ENCODE measurements at places on chromosomes 13 and 19.

- no peak for DNase-seq
Measured at GRCh38 chr13:67549331-67549730, 319.2 kb upstream of the PCDH9 start.

GRCh38 chr19:39582891-39583625 lies 19.3 kb upstream of the LGALS13 start:
- peak; percentile 40 for DNase-seq

GRCh38 chr19:30227012-30227621 lies 145.1 kb upstream of the ZNF536 start:
- DNase-seq = no peak

GRCh38 chr19:8239528-8240273 lies 30.5 kb downstream of the CERS4 start:
- DNase-seq = no peak

DNA sequence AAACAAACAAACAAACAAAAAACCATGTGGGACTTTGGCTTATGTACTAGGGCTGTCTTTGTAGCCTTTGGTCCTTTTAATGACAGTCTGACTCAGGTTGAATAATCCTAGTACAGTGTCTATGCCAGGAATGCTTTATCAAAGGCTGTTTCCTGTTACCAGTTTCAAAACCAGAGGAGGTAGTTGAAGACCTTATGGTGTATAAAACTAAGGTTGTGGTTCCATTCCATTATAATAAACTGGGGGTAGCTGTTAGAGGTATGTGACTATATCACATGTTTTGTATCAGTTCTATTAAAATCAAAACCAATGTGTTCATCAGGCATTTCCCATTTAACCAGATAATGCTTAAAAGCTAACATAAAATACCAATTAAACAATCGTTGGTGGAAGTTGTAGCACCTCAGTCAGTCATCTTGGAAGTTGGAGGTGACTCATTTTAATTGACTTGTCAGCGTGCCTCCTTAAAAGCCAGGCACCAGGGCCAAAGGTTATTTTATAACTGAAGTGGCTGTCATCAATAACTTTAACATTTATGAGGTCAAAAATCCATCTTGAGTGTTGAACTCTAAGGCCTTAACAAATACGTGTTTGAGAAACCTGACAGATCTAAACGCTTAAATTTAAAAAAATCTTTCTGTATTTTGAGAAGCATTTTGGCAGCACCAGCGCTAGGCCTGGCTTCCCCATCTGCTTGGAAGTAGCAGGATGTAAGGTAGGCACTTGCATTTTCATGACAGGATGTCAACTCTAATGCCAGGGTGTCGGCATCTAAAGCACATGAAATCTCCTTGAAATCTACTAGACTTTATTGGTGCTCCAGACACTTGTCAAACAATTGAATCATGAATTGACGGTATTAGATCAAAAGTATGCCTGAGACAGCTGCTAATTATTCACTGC lies 162.5 kb downstream of the LMO7 start:
- DNase-seq = peak; percentile 15

GRCh38 chr13:23960566-23961156 lies 63.4 kb upstream of the C1QTNF9B start:
- no peak for DNase-seq

DNA sequence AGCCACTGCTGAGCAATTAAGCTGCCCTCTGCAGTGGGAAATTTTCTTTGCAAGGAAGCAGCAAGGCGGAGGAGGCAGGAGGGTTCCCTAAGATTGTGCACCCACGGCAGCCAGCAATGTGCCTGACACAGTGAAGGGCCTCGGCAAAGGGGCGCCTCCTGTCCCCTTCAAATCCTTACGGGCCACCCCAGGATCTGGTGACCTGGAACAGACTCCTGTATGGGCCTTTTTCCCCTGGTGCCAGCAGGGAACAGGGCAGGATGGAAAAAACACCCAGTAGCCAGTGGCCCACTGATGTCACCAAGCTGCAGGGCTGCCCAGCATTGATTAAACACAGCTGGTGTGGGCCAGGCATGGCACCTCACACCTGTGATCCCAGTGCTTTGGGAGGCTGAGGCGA lies 86.7 kb downstream of the GNG7 start:
- DNase-seq = no peak

DNA sequence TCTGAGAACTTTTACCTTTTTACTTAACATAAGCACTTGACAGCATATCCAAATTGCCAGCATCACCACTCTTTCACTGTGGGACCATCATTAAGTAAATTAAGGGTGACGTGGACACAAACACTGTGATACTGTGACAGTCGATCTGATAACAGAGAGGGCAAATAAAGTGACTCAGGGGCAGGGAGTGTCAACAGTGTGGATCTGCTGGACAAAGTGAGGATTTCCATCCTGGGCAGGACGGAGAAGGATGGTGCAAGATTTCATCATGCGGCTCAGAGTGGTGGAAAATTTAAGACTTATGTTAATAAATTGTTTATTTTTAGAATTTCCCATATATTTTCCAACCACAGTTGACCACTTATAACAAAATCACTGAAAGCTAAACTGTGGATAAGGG lies 60.0 kb upstream of the WDFY2 start:
- no peak for DNase-seq

DNA sequence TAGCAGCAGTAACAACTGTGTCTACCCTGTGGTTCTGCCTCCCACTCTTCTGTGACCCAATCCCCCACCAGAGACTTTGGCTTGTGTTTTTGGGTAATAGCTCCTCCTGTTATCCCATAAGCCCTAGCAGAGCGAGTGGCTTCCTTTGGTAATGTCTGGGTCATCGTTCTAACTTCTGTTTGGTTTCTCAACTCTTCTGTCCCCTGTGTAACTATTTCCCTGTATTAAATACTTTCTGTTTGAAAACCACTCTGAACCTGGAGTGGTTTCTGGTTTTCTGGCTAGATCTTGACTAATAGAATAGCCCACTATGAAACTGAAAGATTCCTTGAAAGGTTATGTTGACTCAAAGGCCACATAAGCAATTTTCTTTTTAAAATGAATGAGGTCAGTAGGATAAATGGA lies 350.0 kb downstream of the DCT start:
- no peak for DNase-seq

DNA sequence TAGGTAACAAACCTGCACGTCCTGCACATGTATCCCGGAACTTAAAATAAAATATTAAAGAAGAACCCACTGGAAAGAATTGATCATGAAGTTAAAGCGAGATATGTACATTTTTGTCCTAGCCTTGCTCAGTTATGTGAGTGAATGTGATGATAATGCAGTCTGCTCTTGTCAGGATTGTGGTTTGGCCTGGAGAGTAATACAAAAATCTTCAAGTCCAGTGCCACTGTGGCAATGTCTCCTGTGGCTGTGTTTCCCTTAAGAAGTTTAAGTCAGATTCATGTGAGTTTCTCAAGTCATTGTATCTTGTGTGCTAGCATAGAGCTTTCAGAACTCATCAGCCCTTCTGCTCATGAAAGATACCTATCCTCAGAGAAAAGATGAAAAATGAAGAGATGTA lies 18.0 kb upstream of the ITGBL1 start:
- DNase-seq = no peak

DNA sequence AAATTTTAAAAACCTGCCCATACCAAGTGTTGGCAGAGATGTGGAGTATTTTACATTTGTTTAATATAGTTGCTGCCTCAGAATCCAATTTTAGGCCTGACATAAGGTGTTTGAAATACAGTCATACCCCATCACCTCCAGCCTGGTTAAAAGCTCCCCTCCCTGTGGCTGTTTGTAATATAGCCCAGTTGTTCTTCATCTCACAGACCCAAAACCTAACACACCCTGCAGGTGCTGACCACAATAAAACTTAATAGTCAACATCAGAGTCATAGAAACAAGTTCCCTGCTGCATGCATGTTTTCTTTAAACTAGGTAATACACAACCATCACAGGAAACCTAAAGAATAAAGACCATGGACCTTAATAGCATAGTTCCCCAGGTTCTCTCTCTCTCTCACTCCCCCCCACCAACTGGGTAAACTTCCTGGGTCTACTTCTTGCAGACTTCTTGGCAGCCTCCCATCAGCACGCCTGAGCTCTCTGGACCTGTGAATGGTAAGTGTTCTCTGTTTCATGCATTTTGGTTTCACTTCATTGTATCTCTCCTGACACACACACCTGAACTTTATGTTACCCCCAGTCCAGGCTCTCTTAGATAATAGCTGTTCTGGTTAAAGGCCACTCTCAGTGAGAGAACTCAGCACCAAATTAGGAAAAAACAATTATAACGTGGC lies 1369.9 kb downstream of the EFNB2 start:
- DNase-seq = no peak

DNA sequence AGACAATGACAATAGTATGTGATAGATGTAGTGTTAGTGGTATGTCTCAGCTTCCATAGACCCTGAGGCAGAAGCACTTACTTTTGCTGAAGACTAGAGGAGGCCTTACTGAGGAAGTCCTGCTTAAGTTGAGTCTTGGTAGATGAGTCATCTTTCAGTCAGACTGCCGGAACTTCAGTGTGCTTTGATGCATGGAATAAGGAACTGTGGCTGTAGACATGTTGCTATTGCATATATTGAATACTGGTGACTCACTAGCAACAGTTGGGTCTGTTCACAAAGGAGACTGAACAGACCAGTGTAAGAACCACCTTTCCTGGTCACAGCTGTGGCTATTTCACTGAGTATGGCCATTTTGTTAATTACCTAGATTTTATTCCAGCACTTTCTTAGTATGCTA lies 1000.6 kb downstream of the OLFM4 start:
- DNase-seq = no peak

GRCh38 chr13:28494504-28494777 lies 487 bp downstream of the FLT1 start:
- DNase-seq = no peak

- peak; percentile 96 for DNase-seq
Measured at GRCh38 chr19:2427429-2428320, at the start of gene TIMM13. TIMM13 (minus strand) TSS chr19:2427586; CDS start chr19:2427533, 53 bp downstream.

GRCh38 chr13:31038834-31039552 lies 106.5 kb downstream of the TEX26 start:
- no peak for DNase-seq

DNA sequence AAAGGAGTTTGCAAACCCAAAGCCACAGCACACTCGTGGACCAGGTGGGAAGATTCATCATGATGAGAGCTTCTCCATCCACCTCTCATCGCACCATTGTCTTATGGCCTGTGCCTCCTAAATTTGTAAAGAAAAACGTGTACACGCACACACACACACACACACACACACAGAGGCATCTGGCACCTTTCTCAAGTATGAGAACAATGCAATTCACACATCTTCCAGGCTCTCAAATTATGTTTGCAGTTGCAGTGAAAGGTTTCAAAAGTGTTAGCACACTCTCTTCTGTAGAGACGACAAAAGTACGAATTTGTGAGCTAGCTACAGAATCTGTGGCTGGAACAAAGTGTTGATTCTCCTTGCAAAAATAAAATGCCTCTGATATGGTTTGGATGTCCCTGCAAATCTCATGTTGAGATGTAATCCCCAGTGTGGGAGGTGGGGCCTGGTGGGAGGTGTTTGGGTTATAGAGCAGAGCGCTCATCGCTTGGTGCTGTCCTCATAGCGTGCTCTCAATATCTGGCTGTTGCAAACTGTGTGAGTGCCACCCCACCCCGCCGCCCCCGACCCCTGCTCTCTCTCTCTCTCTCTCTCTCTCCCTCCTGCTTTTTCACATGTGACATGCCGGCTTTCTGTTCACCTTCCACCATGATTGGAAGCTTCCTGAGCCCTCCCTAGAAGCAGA lies 21.8 kb upstream of the RAB20 start:
- DNase-seq = no peak

GRCh38 chr19:32873247-32873959 lies 3.8 kb upstream of the SLC7A9 start:
- peak; percentile 44 for DNase-seq

DNA sequence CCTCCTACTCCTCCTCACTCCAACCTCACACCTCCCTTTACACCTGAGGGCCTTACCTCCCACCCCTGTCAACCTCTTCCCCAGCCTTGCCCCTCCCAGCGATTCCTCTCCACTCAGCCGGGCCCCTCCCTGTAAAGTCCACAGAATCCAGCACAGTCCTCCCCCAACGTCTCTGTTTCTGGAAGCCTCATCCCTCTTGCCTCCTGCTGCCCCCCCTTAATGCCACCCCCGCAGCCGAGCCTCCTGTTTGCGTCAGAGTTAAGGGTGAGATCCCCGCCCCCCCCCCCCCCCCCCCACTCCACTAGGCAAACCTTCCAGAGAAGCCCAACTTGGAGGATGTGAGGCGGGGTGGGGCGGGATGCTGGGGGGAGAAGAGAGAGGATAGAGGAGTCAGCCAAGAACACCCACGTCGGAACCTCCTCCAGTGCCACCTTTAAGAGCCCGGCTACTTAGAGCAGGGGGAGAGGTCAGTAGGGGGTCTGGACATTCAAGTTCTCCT lies 2.1 kb downstream of the UNC13A start:
- DNase-seq = no peak

DNA sequence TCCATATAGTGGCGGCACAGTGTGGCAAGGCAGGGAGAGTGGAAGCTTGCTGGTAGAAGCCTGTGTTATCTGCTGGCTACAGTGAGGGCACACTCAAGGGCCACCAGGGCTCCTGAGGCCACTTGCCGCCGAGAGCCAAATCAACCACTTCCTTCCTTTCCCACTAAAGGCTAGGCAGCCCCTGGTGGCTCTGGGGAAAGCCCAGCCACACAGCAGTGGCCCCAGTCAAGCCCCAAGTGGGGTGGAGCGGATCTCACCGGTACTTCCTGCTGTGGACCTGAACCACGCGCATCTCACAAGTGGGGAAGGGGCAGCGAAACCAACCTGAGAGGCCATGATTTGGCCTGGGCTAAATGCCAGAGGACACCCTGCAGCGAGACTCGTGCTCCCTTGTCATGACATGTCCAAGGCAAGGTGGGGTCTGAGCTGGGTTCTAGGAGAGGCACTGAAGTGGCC lies 21.9 kb upstream of the SLC35E1 start:
- no peak for DNase-seq

DNA sequence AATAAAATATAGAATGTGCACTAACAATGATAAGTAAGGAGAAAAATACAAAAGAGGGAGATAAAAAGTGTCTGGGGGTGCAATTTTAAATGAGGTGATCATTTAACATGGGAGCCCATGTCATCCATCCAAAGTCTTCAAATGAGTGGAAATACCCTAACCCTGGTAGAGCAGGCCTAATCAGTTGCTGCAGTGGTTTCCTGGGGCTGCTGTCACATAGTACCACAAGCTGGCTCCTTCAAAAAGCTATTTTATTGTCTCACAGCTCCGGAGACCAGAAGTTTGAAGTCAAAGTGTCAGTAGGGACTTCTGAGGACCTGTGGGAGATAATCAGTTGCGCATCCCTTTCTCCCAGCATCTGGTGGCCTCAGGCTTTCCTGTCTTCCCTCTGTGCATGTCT lies 717.9 kb downstream of the DIAPH3 start:
- no peak for DNase-seq

- no peak for DNase-seq
Measured at GRCh38 chr19:57096685-57097361, 23.0 kb upstream of the USP29 start.

- DNase-seq = no peak
Measured at GRCh38 chr19:51372021-51372648, 319 bp downstream of the NKG7 start.
